ENCODE measurements at places on chromosomes 3 and 15. TPM values are rescaled to one million over a fixed set of nuclear protein-coding genes. Genes with fewer than 3 reads are reported as not detected.

The GOLGA8K gene
- 0.03 TPM for polyA plus RNA-seq

The TUSC2 gene
- polyA plus RNA-seq = 34.4 TPM

The USP13 gene
- 5.3 TPM for polyA plus RNA-seq

The PODXL2 gene
- 0.11 TPM for polyA plus RNA-seq

The VIPR1 gene
- polyA plus RNA-seq = 0.77 TPM

The CNTN6 gene
- polyA plus RNA-seq = not detected

The FBXO40 gene
- not detected for polyA plus RNA-seq
